ENCODE measurements at places on chromosomes 12 and 14.
A peak's percentile ranks its signal among the peaks of the same experiment; 100 is the strongest.

GRCh38 chr12:91361864-91362263, 179.2 kb upstream of the DCN start:
- no peak for DNase-seq

DNA sequence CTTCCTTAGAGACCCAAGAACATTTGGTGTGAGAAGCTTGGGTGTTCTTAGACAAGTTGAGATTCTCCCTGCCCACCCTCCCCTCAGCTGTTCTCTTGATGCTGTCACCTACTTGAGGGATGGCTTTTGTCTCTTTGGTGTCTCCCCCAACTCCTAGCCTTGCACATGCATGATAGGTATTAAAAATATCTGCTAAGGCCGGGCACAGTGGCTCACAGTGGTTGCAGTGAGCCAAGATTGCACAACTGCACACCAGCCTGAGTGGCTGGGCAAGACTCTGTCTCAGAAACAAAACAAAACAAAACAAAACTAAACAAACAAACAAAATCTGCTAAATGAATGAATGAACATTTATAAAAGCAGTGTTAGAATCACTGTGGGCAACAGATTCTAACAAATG, 261.1 kb downstream of the AKAP6 start:
- DNase-seq = no peak

DNA sequence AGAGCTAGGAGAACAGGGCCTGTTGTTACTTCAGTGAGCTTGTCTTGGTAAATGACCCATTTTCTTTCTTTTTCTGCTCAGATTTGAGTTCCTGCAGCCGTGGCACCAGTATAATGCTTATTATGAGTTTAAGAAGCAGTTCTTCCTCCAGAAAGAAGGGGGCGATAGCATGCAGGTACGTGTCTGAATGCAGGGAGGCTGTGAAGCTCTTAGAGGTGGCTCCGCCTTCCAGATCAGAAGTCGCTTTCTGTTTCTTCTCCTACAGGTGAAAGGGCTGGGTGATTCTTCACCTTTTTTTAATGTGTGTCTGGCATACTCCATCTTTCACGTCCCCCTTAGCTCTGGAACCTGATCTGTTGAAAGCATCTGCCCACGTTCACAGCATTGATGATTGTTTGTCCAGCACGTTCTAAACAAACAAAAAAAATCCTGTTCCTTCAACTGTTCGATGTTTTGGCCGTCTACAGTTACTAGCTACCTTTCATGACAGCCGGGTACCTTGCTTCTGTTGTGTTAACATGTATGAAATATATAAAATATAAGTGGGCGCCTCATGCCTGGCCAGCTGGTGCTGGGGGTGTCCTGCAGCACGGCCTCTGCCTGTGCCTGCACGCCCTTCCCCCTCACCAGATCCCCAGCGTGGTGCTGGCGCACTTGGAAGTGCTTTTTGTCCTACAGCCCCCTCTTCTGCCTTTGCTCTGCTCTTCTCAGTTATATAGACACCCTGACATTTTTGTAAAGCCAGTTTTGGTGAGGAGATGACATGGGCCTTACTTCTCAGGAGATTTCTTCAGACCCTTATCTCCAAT, 44.6 kb downstream of the SFSWAP start:
- DNase-seq = peak; percentile 78

DNA sequence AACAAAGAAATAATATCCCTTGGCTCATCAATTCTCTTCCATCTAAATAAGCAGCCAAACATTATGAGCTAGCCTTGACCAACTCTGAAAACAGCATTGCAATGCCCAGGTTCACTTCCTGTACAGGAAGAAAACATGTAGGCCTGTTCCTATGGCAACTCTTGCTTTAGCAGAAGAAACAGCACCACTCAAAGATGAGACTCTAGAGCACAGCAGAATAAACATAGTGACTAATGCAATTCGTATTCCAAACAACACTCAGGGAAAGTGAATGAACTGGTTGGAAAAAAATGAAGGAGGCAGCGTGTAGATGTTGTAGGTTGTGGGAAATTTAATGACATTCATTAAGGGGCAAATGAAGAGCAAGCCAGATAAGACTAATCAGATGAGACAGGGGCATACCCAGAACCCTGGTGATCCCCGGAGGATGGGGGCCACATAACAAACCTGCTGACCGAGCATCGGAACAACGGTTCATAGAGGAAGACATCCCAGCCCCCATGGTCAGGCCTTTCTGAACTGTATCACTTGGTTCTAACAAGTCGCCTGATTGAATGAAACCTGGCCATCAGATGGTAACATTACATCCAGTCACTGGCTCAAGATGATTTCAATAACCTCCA, 9.0 kb downstream of the ARHGDIB start:
- DNase-seq = no peak

DNA sequence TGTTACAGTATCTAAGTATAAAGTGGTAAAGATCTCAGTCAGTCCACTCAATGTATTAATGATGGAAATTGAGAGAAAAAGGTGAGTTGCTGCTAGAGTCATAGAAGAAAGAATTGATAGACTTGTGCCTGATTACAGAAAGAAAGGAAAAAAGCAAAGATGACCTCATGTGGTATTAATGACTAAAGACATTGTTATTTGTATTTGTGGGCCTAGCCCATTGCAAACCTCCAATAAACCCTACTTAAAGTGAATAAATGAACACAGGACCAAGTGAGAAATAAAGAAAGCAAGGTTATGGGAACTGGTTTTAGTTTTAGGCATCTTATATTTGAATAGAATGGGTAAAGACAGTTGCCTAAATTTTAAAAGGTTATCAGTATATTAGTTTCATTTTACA, 105.5 kb downstream of the SYT1 start:
- DNase-seq = no peak

- no peak for DNase-seq
These were observed 1.7 kb downstream of the FBXO34 start for GRCh38 chr14:55272922-55273321.

- DNase-seq = no peak
These were observed 104.3 kb upstream of the TMCC3 start for GRCh38 chr12:94754653-94755052.

GRCh38 chr14:39500253-39500652, 68.0 kb upstream of the FBXO33 start:
- no peak for DNase-seq

DNA sequence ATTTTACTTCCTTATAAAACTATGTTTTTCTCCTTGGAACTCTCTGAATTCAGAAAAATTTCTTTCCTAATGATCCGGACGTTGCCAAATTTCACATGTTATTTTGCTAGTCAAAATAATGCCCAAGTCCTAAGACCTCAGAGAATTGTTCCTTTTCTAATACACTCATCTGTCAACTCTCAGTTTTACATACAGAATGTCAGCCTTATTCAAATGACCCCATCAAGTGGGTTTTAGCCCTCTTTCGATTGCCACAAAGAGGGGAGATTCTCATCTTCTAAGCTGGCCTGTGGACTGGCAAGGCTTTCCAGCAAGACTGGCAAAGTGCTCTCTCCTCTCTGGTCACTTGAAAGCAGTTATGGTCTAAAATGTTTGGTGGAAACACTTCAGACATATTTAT, 99.3 kb upstream of the GPHB5 start:
- DNase-seq = no peak

GRCh38 chr12:126390969-126391566, 1325.8 kb downstream of the AACS start:
- no peak for DNase-seq

DNA sequence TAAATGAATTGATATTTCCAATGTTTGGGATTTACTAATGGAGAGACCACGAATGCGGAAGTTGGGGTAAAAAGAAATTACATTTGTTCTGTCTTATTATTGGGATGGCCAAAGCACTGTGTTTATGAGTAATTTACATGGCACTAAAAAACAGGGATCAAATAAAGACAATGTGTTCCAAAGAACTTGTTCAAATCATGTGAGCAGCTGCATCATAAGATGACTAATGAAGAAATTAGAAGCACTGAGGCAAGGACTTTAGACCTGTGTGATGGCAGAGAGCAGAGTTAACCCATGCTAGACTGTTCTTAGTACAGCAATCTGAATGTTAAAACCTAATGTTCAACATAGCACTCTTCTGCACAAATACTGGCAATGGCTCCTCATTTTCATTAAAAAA, 34.3 kb upstream of the DCN start:
- no peak for DNase-seq

DNA sequence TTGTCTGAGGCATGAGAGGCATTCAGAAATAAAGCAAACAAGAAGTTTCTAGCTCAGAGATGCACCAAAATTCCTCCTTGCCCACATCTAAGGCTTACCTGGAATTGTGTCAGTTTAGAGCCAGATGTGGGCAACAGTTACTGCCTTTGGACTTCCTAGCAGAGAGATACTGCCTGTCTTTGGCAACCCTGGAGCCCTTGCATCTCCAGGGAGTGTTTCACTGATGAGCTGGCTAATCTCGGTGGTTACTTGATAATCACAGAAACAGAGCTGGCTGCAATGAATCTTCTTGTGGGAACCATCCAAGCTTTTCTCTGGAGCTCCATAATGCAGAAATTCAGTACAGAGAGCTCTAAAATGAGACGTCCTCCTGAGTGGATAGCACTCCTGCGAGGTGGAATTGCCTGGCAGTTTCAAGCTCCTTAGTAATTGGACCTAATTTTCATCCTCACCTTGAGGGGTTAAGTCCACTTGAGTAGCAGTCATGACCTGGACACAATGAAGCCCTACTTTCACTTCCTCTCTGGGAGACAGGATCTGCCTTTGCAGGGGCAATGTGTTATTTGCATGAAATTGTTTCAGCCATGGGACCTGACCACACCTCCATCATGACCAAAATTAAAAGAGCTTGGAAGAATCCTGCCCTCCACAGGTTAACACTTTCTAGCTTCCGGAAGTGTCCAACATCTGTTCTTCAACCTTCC, 108.8 kb upstream of the ARHGAP5 start:
- no peak for DNase-seq

- peak; percentile 91 for DNase-seq
These were observed 119.1 kb downstream of the PTPN11 start for GRCh38 chr12:112537710-112538396.

DNA sequence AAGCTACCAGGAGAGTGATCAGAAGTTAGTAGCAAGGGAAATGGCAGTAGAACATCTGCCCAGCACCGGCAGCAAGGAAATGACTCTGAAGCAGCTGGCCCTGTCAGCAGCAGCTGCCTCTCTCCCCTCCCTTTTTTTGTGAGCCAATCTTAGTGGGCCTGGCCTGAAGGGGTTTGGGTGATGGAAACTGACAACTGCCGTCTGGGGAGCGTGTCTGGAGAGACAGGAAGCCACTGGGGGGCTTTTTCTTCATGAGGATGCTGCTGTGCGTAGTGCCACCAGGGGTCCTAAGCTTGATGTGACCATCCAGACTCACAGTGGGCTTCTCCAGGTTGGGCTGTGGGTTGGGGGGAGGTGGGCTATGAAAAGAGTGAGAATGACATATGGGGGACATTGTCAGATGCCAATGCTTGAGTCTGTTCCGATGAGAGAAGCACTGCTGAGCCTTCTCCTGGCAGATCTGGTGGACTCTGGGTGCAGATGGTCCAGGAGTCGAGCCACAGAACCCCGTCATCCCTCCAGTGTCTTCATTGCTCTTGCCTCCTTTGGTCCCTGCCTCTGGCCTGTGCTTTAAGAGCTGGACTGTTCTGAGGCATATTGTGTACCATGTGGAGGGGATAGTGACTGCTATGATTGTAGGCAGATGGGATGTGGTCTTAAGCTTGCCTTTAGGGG, 87.6 kb upstream of the HIF1A start:
- DNase-seq = peak; percentile 67

GRCh38 chr14:51576879-51577278, 74.8 kb upstream of the FRMD6 start:
- DNase-seq = no peak
